Ecto neural progenitor cell (in vitro differentiated cells): ENCODE measurements at places on chromosomes 13 and 19.

DNA sequence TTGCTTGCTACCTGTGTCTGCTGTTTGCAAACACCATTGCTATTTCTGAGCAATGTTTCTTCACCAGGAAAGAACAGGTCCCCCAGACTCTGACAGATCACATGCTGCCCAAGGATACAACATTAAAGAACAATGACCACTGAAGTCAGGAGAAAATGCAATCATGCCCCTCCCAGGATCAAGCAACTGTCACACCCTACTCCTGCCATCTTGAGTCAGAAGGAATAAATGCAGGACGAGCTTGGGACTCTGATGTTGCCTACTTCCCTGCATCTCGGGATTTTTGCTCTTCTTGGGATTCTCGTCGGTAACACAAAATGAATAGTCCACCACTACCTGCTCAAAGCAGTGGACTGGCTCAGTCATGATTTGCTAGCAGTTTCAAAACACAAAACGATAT lies 490.6 kb downstream of the COG6 start:
- DNase-seq: no peak

GRCh38 chr13:27599096-27599495 lies 21.2 kb downstream of the LNX2 start:
- DNase-seq: no peak

DNA sequence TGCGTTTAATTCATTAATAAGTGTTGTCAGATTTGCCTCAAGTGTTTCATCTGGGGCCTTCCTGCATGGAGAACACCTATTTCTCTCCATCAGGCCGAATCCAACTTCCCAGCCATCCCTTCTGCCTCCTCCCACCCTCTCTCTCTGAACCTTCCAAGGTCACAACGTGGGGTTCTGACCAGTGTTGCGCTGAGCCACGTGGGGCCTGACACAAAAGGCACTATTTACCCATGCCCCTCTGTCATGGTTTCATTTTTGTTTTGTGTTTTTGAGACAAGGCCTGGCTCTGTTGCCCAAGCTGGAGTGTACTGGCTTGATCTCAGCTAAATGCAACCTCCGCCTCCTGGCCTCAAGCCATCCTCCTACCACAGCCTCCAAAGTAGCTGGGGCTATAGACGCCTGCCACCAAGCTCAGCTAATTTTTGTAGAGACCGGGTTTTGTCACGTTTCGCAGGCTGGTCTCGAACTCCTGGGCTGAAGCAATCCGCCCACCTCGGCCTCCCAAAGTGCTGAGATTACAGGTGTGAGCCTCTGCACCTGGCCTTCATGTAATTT lies 8.6 kb upstream of the IRGC start:
- DNase-seq: no peak

DNA sequence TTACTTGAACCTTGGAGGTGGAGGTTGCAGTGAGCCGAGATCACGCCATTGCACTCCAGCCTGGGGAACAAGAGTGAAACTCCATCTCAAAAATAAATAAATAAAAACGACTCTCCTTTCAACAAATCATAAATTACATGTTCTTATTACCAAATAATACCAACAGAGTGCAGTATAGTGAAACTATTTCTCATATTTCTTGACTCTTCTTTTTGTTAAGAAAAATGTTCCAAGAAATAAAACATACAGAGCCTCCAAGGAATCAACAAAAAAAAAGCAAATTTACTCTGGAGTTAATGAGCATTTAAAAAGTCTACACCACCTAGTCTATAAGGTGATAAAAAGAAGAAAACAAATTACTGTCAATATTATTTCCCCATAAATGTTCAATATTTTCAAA lies 188.8 kb downstream of the KLF12 start:
- no peak for DNase-seq
